Kidney (tissue), 22 donors: ENCODE measurements at places on chromosomes 6 and 20. TPM values are rescaled to one million over a fixed set of nuclear protein-coding genes. Genes with fewer than 3 reads are reported as not detected.

Gene C6orf62
- total RNA-seq: 114 TPM

- no peak overlapping the region for H3K4me3 ChIP-seq
- H3K36me3 ChIP-seq: no peaks in the 10 kb centered on the region
- H3K27me3 ChIP-seq: no peaks in the 10 kb centered on the region
- H3K4me1 ChIP-seq: no peaks in the 10 kb centered on the region
- no peak overlapping the region for H3K27ac ChIP-seq
Observed at GRCh38 chr20:24257171-24257570, 212.3 kb upstream of the SYNDIG1 start.

- H3K27me3 ChIP-seq: no peaks in the 10 kb centered on the region
- no peak overlapping the region for H3K4me3 ChIP-seq
- H3K27ac ChIP-seq: no peak overlapping the region
- no peaks in the 10 kb centered on the region for H3K36me3 ChIP-seq
- DNase-seq: peak; percentile 92
Observed at GRCh38 chr20:32652739-32653526, 20.8 kb downstream of the C20orf203 start.

DNA sequence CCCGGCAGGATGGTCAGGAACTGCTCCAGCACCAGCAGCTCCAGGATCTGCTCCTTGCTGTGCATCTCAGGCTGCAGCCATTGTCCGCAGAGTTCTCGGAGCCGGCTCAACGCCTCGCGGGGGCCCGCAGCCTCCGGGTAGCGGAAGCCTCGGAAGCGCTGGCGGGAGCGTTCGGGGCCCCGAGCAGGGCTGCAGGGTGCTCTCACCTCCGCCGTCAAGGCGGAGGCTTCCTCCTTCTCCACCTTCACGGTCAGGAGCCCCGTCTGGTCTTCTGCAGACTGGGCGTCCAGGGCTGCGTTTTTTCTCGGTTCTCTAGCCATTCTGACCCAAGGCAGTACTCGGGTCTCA lies 434 bp downstream of the ZKSCAN4 start:
- no peaks in the 10 kb centered on the region for H3K27me3 ChIP-seq
- H3K4me1 ChIP-seq: peaks cover 12% of the 10 kb centered on the region
- H3K27ac ChIP-seq: no peak overlapping the region
- H3K4me3 ChIP-seq: peak overlapping the region; percentile 99

- H3K27me3 ChIP-seq: no peaks in the 10 kb centered on the region
- no peak overlapping the region for H3K4me3 ChIP-seq
- DNase-seq: no peak
Observed at GRCh38 chr6:56435326-56435725, 187.9 kb upstream of the COL21A1 start.

Gene RUNX2
- 4.7 TPM for total RNA-seq

Gene CDSN
- 0.13 TPM for total RNA-seq

Gene GSTA1
- total RNA-seq: 1.3 TPM

DNA sequence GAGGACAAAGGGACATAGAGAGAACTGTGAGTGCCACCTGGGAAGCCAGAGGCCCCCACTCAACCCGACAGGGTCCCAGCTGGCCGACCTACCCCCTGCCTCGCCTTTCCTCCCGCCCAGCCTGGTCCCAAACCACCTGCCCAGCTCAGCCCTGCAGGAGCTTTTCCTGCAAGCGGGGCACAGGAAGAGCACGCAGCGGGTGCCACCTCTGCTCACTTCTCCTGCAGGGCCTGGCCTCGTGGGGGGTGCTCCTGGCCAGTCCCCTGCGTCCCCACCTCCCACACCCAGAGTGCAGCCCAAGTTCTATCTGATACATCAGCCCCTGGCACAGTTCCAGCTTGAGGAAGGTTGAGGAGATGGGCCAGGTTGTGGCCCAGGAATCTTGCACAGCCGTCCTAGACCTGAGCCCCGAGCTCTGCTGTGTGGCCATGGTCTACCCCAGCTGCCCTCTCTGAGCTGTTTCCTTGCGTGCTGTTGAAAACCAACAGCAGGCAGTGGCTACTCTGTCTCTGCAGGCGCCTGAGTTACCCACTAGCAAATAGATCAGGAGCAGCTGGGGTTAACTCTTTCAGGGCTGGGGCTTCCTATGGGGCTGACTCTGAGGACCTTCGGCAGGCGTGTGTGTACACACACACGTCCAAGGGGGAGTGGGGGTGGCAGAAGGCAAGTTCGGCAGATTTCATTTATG lies 1.7 kb downstream of the NECAB3 start:
- H3K4me1 ChIP-seq: peaks cover 28% of the 10 kb centered on the region
- peak overlapping the region; percentile 82 for H3K4me3 ChIP-seq
- no peaks in the 10 kb centered on the region for H3K27me3 ChIP-seq
- H3K27ac ChIP-seq: no peak overlapping the region

Gene HCK
- total RNA-seq: 24.0 TPM

Gene HLA-DMB
- 78.0 TPM for total RNA-seq

- no peaks in the 10 kb centered on the region for H3K4me1 ChIP-seq
- H3K36me3 ChIP-seq: no peaks in the 10 kb centered on the region
- no peak overlapping the region for H3K27ac ChIP-seq
- DNase-seq: no peak
- H3K4me3 ChIP-seq: no peak overlapping the region
- no peaks in the 10 kb centered on the region for H3K27me3 ChIP-seq
Observed at GRCh38 chr6:13044390-13044789, 283.9 kb downstream of the TBC1D7 start.

DNA sequence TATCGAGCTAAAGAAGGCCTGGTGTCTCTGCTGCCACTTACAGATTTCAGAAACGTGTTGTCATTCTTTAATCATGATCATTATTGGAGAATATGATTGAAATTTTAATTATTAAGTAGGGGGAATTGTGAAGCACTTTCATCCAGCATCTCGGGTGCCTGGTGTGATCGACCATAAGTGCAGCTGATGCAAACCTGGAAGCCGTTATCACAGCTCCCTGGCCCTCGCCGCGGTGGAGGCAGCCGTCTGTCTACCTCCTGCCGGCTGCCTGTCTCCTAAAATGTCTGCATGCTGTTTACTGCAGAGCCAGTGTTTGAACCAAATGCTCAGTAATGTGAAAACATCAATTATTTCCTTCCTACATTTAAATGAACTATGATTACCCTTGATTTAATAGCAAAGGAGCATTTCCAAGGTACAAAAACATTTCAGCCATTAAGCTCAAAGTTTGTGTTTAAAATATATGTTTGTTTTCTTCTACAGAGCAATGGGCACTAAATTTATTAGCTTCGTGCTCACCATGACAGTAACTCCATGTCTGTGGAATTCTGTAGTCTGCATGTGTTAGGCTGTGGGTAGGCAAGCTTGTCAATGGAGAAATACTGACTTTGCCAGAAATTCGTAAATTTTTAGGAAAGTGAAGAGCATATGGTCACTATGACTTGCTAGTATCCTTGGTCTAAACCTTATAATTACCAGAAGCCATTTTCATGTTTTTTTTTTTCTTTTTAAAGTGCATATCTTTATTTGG lies 184.5 kb upstream of the AGPAT4 start:
- H3K4me1 ChIP-seq: peaks cover 4% of the 10 kb centered on the region
- no peak for DNase-seq
- no peaks in the 10 kb centered on the region for H3K27me3 ChIP-seq
- no peak overlapping the region for H3K4me3 ChIP-seq
- H3K27ac ChIP-seq: no peak overlapping the region

- H3K27me3 ChIP-seq: no peaks in the 10 kb centered on the region
- no peak overlapping the region for H3K27ac ChIP-seq
- no peaks in the 10 kb centered on the region for H3K36me3 ChIP-seq
Observed at GRCh38 chr6:8225113-8225512, 122.8 kb upstream of the EEF1E1 start.

Gene PLCB4
- total RNA-seq: 17.7 TPM

GRCh38 chr6:45710304-45710821 lies 305.3 kb downstream of the CLIC5 start:
- DNase-seq: no peak
- H3K4me1 ChIP-seq: no peaks in the 10 kb centered on the region
- H3K36me3 ChIP-seq: no peaks in the 10 kb centered on the region
- H3K4me3 ChIP-seq: no peak overlapping the region
- H3K27ac ChIP-seq: no peak overlapping the region
- no peaks in the 10 kb centered on the region for H3K27me3 ChIP-seq

- H3K27ac ChIP-seq: no peak overlapping the region
- no peaks in the 10 kb centered on the region for H3K27me3 ChIP-seq
- H3K36me3 ChIP-seq: no peaks in the 10 kb centered on the region
- H3K4me1 ChIP-seq: no peaks in the 10 kb centered on the region
- no peak for DNase-seq
Observed at GRCh38 chr20:54335299-54335698, 127.4 kb downstream of the PFDN4 start.

GRCh38 chr6:54096811-54097210 lies 14.4 kb upstream of the MLIP start:
- DNase-seq: no peak
- H3K36me3 ChIP-seq: no peaks in the 10 kb centered on the region
- no peak overlapping the region for H3K27ac ChIP-seq

- H3K4me3 ChIP-seq: no peak overlapping the region
- no peaks in the 10 kb centered on the region for H3K4me1 ChIP-seq
- no peaks in the 10 kb centered on the region for H3K36me3 ChIP-seq
- DNase-seq: no peak
- no peak overlapping the region for H3K27ac ChIP-seq
Observed at GRCh38 chr6:51365566-51365965, 546.9 kb downstream of the TFAP2B start.

DNA sequence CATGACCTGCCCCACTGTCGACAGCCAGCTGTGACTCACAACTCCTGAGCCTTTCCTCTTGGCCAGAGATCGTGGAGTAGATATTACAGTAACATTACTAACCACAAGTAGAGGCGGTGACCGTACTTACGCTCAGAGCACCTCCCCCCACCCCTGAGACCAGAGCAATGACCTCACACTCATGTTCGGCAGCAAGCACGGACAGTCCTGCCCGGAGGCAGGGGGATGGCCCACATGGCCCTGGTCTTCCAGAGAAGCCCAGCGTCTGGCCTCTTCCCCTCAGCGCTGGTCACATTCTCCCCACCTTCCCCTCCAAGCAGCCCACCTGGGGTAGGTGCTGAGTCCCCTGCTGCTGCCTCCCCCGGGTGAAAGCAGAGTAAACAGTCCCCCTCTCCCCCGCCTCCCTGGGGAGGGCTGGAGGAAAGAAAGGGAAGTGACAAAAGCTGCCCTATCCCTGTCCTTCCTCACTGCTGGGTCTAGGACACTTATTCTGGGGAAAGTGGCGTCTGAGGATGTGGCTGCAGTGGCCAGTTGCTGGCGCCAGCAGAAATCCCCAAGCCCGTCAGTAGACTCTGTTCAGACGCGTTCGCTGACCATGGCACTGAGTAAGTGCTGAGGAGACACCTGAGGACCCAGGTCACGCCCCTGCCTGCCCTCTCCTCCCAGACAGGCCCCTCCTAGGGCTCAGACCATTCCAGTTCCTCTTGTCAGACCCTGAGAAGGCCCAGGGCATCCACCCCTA lies 68.5 kb downstream of the MRPL14 start:
- DNase-seq: peak; percentile 71
- no peaks in the 10 kb centered on the region for H3K36me3 ChIP-seq
- H3K4me3 ChIP-seq: no peak overlapping the region
- peak overlapping the region; percentile 49 for H3K27ac ChIP-seq

DNA sequence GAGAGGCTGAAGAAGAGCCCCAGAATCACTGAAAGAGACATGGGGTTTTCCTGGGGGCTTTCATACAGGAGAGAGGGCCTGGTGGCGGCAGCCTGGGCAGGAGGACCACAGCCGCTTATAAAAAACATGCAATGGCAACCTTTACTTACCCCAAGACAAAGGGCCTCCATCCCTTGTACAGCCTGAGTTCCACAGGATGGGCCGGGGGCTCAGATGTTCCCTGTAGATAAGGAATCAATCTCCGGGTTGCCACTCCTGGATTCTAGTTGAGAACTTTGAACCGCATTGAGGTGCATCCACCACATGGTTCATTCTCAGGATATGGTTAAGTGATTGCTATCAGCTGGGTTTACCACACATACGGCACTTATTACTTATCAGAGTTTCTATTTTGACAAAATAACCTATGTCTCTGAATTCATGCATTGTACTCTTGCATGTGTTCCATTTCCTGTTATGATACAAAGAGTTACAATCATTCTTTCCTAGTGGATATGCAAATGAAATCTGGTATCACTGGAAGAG lies 677.6 kb downstream of the KIF16B start:
- no peak overlapping the region for H3K4me3 ChIP-seq
- H3K27me3 ChIP-seq: no peaks in the 10 kb centered on the region
- H3K36me3 ChIP-seq: no peaks in the 10 kb centered on the region
- H3K27ac ChIP-seq: no peak overlapping the region

- peaks cover 28% of the 10 kb centered on the region for H3K4me1 ChIP-seq
- H3K36me3 ChIP-seq: no peaks in the 10 kb centered on the region
- H3K4me3 ChIP-seq: no peak overlapping the region
Observed at GRCh38 chr6:33906439-33906838, 102.6 kb upstream of the MLN start.

GRCh38 chr6:52186075-52186474 lies at the start of gene IL17A:
IL17A (plus strand) TSS chr6:52186375; CDS start chr6:52186432, 57 bp downstream.
- no peaks in the 10 kb centered on the region for H3K27me3 ChIP-seq
- no peak within 1 kb of the TSS for H3K27ac ChIP-seq
- H3K36me3 ChIP-seq: no peaks in the 10 kb centered on the region
- no peaks in the 10 kb centered on the region for H3K4me1 ChIP-seq
- H3K4me3 ChIP-seq: no peak within 1 kb of the TSS

Gene SNPH
- total RNA-seq: 3.1 TPM

Gene ABHD12
- 61.5 TPM for total RNA-seq

GRCh38 chr6:90537723-90538258 lies 49.1 kb downstream of the MAP3K7 start:
- H3K27me3 ChIP-seq: no peaks in the 10 kb centered on the region
- DNase-seq: no peak
- H3K27ac ChIP-seq: no peak overlapping the region
- H3K4me3 ChIP-seq: no peak overlapping the region
- no peaks in the 10 kb centered on the region for H3K4me1 ChIP-seq

Gene HACE1
- total RNA-seq: 12.3 TPM

Gene BTBD9
- 29.9 TPM for total RNA-seq

Gene PCK1
- 29.7 TPM for total RNA-seq

DNA sequence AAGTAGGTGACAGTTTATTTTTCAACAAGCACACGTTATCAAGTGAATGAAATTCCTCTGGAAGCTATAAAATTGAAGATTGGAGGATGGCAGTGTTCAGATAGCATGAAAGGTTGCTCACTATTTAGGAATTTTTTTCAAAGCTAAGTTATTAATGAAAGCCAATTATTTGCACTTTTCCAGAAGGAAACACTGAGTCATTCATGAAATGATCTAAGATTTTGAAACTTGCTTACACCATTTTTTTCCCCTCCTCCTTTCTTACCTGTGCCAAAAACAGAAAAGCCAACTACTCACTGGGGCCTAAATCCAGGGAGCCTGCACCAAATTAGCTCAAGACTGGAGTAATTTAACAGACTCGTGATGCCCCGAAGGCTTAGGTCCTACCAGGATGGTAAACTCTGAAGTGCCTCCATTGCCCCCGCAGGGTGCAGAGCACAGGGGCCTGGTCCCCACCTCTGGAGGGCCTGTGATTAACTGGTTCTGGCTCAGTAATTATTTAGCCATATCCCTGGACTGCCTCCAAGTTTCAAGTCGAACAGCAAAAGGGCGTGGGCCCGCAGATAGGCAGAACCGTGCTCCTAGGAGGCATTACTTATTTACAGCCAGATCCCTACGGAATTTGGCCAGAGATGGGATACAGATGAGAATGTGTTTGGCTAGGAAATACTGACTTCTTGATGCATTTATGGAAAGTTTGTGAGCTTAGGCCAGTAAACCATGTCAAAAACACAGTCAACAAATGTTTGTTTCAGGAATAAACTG lies 28.0 kb upstream of the ZNF217 start:
- no peak overlapping the region for H3K4me3 ChIP-seq
- peak; percentile 63 for DNase-seq
- no peaks in the 10 kb centered on the region for H3K36me3 ChIP-seq
- H3K4me1 ChIP-seq: peaks cover 27% of the 10 kb centered on the region
- peak overlapping the region; percentile 94 for H3K27ac ChIP-seq

- DNase-seq: no peak
- H3K4me1 ChIP-seq: no peaks in the 10 kb centered on the region
- no peaks in the 10 kb centered on the region for H3K27me3 ChIP-seq
- no peak overlapping the region for H3K27ac ChIP-seq
- H3K36me3 ChIP-seq: no peaks in the 10 kb centered on the region
Observed at GRCh38 chr6:134657751-134658527, 292.0 kb downstream of the ALDH8A1 start.

Gene PPARD
- 24.4 TPM for total RNA-seq
